Spleen (tissue), 13 donors: ENCODE measurements at places on chromosomes 2 and 18. TPM values are rescaled to one million over a fixed set of nuclear protein-coding genes. Genes with fewer than 3 reads are reported as not detected.

- H3K4me3 ChIP-seq = no peak overlapping the region
- H3K27me3 ChIP-seq = no peaks in the 10 kb centered on the region
- H3K4me1 ChIP-seq = no peaks in the 10 kb centered on the region
- DNase-seq = no peak
- no peak overlapping the region for H3K27ac ChIP-seq
Observed at GRCh38 chr18:69636529-69637301, 236.0 kb downstream of the DOK6 start.

GRCh38 chr2:165544897-165545296 is 75.4 kb downstream of the CSRNP3 start:
- H3K27me3 ChIP-seq = no peaks in the 10 kb centered on the region
- no peaks in the 10 kb centered on the region for H3K36me3 ChIP-seq
- H3K4me3 ChIP-seq = no peak overlapping the region

DNA sequence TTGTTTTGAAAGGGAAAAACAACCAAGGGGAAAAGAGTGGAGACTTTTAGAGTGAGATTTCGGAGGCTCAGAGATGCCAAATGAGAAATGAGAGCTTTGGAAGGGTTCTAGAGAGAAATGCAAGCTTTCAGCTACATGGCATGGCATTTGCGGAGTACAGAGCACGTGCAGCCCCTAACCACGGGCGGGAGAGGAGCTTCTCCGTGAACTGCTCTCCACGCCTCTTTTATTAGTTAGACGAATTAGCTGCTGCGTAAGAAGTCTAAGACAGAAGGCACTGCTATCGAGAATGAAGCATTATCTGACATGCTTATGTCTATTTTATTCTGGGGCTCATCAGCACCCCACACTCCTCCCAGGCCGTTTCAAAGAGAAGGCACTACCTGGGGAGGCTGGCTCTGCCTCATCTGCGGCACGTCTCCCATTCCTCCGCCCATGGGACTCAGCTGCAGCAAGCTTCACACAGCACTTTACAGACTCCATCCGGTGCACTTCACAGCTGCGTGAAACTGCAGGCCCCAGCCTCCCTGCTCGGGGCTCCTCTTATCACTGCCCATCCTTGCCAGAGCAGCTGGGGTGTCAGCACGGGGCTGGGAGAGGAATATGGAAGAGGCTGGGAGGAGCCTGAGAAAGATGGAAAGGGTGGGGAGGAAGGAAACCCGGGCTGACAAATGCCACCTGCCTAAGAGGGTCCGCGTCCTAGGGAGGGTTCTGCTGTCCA is 207.3 kb upstream of the APCDD1 start:
- no peak overlapping the region for H3K4me3 ChIP-seq
- DNase-seq = no peak
- H3K36me3 ChIP-seq = no peaks in the 10 kb centered on the region
- no peaks in the 10 kb centered on the region for H3K4me1 ChIP-seq
- H3K27ac ChIP-seq = no peak overlapping the region

Gene XIRP2
- total RNA-seq = 3.2 TPM

DNA sequence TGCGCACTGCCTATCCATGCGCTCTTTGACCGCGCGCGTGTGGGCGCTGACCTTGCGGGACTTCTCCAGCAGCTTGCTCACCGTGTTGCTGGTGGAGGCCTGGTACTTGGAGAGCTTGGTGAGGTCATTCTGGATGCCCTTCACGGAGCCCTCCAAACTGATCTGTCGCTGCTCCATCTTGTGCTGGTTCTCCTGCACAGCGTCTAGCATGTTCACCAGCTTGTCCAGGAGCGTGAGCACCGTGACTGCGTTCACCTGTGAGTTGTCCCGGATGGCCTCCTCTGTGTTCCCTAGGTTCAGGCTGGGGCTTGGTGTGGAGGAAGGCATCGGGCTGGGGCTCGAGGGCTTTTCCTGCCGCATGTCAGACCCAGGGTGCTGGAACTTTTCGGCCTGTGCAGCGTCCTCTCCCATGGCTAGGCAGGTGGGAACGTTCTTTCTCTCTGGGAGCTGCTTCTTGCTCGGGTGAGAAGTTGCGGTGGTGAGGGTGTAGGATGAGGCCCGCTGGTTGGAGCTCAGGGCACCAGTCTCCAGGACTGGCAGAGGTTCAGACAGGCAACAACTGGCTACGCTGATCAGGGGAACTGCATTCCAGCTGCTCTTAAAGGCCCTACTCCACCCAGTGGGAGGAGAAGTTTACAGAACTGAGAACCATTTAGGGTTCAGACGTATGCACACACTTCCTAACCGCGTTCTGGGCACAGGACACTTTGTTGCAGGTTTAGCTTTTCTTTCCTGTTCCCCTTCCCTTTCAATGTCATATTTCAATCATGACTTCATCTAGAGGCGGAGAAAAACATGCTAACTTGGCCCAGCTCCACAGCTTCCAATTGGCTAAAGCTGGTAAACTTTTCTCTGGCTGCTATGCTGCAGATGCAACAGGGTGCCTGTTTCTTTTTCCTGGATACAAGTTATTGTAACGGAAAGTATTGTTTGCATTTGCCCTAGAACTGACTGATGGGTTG is at the start of gene CAVIN2:
Gene CAVIN2 (minus strand): TSS at position 574 of the 962 bp plus-strand sequence. CDS start 163 bp downstream, at position 411.
- H3K27me3 ChIP-seq = no peaks in the 10 kb centered on the region
- peaks cover 6% of the 10 kb centered on the region for H3K4me1 ChIP-seq
- DNase-seq = peak; percentile 76
- peak within 1 kb of the TSS; percentile 87 for H3K27ac ChIP-seq

GRCh38 chr2:143321994-143322393 is 192.8 kb downstream of the ARHGAP15 start:
- H3K36me3 ChIP-seq = peaks cover 29% of the 10 kb centered on the region
- no peak overlapping the region for H3K4me3 ChIP-seq
- no peak overlapping the region for H3K27ac ChIP-seq
- no peaks in the 10 kb centered on the region for H3K4me1 ChIP-seq
- H3K27me3 ChIP-seq = no peaks in the 10 kb centered on the region
- no peak for DNase-seq

DNA sequence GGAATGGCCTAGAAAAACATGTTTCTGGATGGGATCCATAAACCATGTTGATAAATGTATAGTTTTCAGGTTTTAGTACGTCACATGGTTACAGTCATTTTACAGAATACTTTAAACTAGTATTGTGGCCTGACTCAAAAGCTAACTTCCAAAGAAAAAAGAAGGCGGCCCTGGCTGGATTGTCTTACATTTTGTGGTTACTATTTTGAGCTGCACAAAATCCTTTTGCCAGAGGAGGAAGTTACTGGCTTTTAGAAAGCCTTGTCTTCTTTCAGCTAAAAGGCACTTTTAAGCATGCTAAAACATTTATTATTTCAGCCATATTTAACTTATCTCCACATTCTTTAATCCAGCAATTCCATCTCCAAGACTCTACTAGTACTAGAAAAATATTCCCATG is 227.9 kb downstream of the CDH2 start:
- H3K4me1 ChIP-seq = no peaks in the 10 kb centered on the region
- no peaks in the 10 kb centered on the region for H3K27me3 ChIP-seq
- H3K4me3 ChIP-seq = no peak overlapping the region
- H3K36me3 ChIP-seq = no peaks in the 10 kb centered on the region
- H3K27ac ChIP-seq = no peak overlapping the region

DNA sequence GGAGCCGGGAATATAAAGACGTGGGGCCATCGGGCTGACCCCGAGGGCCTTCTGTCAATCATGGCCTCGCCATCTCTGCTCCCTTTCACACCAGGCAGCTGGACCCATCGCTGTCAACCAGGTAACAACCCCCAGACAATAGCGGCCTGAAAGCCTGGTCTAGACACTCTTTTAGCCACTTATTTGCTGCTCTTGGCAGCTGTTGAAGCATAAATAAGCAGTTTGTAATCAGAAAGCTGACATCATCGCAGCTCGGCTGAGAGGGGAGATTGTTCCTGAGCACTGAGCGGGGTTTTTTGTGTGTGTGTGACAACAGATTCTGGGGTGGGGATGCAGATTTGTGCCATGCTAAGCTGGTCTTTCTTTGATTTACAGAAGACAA is 423.6 kb upstream of the POU3F3 start:
- H3K4me3 ChIP-seq = no peak overlapping the region
- peaks cover 3% of the 10 kb centered on the region for H3K27me3 ChIP-seq
- H3K4me1 ChIP-seq = peaks cover 6% of the 10 kb centered on the region
- DNase-seq = no peak

DNA sequence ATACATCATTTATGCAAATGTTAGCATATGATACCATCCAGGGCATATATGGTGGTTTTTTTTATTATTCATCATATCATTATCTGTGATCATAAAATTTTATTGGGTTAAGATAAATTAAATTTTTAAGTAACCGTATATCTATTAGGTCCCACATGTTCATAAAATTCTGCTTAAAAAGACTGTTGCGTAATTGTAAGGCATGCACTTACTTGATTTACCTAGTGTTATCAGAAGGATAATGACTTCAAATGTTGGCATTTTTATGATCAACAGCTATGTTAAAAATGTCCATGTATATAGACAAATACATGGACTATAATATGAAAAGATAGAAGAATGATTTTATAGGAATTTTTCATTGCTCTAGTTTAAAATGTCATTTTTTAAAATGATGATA is 1625.5 kb upstream of the CELF4 start:
- H3K4me1 ChIP-seq = no peaks in the 10 kb centered on the region
- no peak for DNase-seq
- H3K27ac ChIP-seq = no peak overlapping the region

- H3K27ac ChIP-seq = no peak overlapping the region
- H3K36me3 ChIP-seq = peaks cover 27% of the 10 kb centered on the region
- no peak for DNase-seq
- no peaks in the 10 kb centered on the region for H3K27me3 ChIP-seq
- no peak overlapping the region for H3K4me3 ChIP-seq
- H3K4me1 ChIP-seq = no peaks in the 10 kb centered on the region
Observed at GRCh38 chr18:75290737-75291358, 80.3 kb downstream of the TSHZ1 start.

Gene CYS1
- total RNA-seq = 1.5 TPM

- H3K27me3 ChIP-seq = no peaks in the 10 kb centered on the region
- no peaks in the 10 kb centered on the region for H3K36me3 ChIP-seq
- no peak for DNase-seq
- no peaks in the 10 kb centered on the region for H3K4me1 ChIP-seq
- H3K27ac ChIP-seq = no peak overlapping the region
- H3K4me3 ChIP-seq = no peak overlapping the region
Observed at GRCh38 chr2:191601060-191601459, 76.9 kb upstream of the NABP1 start.

Gene SCN2A
- 0.17 TPM for total RNA-seq

Gene KCNG3
- total RNA-seq = 0.10 TPM

GRCh38 chr2:159208438-159208837 is 78.1 kb downstream of the WDSUB1 start:
- DNase-seq = no peak
- no peaks in the 10 kb centered on the region for H3K4me1 ChIP-seq
- H3K27ac ChIP-seq = no peak overlapping the region
- no peaks in the 10 kb centered on the region for H3K36me3 ChIP-seq
- H3K27me3 ChIP-seq = no peaks in the 10 kb centered on the region

GRCh38 chr2:12493031-12493513 is 223.7 kb upstream of the TRIB2 start:
- no peaks in the 10 kb centered on the region for H3K27me3 ChIP-seq
- H3K4me1 ChIP-seq = peaks cover 11% of the 10 kb centered on the region
- no peak overlapping the region for H3K27ac ChIP-seq
- no peak overlapping the region for H3K4me3 ChIP-seq
